ENCODE measurements at places on chromosomes 3 and 15.

GRCh38 chr3:34132069-34132692, 333.8 kb downstream of the PDCD6IP start:
- DNase-seq, result no peak

DNA sequence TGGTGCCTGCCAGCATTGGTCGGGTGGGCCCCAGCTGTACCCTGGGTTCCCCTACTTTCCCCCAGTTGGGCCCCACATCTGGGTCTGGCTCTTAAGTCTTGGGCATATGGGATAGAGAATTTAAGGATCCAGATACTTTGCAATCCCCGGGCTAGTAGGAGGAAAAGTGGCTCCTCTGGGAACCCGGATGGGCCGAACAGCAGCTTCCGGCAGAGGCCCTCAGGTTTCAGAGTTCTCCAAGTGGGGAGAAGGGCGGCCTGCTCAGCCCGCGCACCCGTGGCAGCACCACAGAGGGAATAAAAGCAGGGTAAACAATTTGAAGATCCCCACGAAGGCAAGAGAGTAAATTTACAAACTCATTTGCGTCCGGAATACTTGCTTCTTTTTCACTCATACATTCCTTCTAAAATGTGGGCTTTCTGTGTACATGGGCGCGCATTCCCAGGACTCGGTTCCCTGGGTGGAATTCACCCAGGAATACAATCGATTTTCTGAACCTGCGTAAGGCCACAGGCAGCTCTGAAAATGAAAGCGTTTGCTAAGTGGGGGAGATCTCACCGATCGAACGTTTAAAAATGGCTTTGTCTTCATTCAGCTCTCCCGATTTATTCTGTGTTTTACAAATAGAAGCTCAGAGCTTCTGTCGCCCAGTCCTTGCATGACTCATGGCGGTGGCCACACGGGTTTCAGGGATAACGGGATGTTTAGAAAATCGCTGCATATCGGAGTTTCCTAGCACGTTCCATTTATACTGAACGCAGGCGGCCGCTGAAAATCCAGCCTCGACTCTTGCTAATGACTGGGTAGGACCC, 74.0 kb upstream of the POLG start:
- no peak for DNase-seq

GRCh38 chr15:73924171-73924921, 1.9 kb upstream of the LOXL1 start:
- DNase-seq, result peak; percentile 26

DNA sequence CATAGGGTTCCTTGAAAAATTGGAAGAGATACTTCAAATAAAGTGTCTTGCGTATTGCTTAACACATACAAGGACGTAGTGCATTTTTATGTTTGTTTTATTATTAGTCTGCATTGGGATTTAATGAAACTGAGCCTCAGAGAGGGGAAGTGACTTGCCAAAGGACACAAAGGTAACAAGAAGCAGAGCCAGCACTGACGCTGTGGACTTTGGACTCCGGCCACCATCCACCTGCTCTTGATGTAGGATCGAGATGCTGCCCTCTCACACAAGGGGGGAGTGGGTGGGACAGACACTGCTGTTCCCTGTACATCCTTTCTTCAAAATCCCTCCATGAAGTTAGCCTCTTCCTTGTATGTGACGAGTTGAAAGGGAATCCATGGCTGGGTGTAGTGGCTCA, 435.4 kb upstream of the RGMA start:
- DNase-seq, result no peak

DNA sequence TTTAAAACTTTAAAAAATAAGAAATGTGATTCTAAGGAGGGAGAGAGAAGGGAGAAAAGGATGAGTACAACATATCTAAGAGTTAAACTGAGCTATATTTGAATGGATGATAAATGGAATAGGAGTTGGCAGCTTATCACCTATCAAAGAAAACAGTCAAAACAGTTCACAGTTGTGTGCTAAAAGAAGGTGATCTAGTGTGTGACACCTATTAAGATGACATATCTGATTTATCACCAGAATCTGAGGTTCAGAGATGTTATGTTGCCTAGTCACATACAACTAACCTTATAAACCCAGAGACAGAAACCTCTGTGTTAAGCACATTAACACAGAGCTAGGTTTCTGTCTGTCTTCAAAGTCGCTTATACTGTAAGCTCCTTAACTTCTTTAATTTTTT, 3.0 kb downstream of the ATP13A3 start:
- DNase-seq, result no peak

GRCh38 chr15:59017449-59017848, 30.0 kb downstream of the RNF111 start:
- no peak for DNase-seq

- no peak for DNase-seq
Observed at GRCh38 chr3:101861212-101861788, 12.0 kb downstream of the NFKBIZ start.

DNA sequence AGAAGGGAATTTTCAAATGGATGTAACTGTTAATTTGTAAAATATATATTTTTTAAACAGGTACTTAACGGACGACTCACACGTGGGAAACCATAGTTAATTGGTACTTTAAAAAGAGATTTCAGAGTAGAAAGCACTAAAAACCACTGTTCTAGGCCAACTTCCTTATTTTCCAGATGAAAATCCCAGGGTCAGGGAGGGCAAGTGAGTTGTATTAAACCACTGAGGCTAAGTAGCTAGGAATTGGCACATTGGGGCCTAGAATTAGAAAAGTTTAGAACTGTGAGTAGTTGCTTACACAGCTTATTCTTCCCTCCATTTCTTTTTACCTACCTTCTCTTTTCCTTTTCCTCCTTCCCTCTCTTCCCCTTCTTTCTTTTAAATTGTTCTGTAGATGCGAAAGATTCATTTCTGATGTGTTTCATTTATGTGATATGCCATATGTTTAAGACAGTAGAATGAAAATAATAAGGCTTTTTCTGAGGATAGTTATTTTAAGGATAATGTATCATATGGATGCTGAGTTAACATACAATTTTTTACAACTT, 4.1 kb upstream of the UTS2B start:
- no peak for DNase-seq

DNA sequence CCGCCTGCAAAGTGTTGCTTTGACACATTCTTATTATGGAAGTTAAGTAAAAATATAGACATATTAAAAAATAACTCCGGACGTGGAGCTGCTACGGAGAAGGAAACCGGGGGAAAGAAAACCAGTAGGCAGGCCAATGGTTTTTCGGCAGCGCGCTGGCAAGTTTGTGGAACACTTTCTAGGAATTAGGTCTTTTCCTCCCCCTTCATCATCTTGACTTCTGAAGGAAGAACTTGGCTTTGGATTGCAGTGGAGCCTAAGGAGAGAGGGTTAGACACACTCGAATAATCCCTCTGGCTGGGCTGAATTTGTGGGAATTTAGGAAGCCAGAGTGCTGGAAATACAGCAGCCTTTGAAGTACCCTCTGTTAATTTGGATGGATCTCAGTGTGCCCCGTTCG, 317 bp downstream of the ROBO2 start:
- no peak for DNase-seq

DNA sequence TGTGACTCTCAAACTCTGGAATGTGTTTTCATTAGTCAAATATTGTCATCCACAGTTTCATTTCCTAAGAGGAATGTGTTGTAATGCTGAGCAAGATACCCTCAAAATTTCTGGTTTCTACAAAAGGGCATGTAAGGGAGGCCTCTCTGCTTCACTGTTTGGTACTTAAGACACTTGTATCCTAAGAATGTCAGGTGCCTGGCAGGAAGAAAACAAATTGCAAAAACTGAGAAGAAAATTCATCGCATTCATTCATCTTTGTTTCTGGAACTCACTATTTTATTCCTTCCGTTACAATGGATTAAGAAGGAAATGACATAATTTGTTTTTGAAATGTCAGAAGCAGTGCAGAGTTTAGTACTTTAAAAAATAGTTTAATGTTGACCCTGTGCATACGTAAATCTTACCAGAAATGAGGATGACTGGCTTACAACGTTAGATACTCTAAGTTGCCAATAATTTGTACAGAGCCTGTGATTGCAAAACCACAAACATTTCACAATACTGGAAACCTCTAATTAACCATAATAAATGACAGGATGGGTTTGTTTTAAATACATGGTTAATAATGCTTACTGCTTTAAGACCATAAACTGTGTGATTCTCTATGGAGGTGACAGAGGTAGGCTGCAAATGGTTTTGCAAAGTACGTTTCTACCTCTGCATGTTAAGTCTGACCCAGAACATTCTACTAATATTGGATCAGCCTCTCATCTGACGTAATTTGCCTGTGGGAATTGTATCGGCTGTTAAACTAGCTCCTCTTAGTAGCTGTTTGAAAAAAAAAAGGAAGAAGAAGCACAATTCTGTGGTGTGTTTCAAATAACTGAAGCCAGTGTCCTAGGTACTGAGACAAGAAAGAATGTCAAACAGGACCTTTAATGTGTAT, 477.8 kb downstream of the RBMS3 start:
- no peak for DNase-seq

- no peak for DNase-seq
Observed at GRCh38 chr3:184626923-184627322, 65.3 kb downstream of the EPHB3 start.

DNA sequence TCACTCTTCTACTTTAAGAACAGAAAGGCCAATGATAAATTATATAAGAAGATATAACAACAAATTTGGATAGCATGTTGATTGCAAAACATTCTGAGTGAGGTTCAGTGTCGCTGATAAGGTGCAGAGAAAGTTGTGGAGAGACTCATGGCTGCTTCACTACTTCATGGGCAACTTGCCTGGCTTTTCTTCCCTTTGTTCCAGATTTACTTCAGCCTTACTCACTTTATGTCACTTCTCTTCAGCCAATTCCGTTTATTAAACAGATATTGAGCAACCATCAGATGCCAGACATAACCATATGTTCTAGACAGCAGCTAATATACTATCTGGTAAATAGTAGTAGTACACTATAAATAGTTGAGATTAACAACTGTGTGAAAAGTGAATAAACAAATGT, 150.0 kb upstream of the CHL1 start:
- no peak for DNase-seq

DNA sequence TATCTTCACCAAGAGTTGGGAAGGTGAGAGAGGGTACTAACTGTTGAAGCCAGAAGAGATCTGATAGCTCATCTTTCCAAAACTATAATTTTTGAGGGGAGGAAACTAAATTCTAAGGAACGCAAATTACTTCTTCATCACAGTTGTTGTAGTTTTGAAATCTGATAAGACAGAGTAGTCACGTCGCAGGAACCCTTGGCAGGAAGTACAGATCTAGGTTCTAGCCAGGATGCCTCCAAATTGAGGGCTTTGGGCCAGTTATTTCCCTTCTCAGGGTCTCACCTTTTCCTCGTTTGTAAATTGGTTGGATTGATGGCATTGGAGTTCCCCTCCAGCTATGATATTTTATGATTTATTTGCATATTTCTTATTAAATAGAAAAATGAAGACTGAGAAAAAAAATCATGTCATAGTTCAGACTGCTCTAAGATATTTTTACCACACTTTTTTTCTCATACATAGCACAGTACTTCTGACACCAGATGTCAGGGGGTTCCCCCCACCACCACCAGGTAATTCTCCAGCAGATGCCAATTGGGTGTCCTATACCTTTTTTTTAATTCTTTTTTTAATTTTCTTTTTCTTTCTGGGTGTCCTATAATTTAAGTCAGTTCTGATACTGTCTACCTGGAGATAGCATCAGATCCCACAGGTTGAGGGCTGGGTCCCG, 32.3 kb upstream of the APH1B start:
- DNase-seq, result no peak

DNA sequence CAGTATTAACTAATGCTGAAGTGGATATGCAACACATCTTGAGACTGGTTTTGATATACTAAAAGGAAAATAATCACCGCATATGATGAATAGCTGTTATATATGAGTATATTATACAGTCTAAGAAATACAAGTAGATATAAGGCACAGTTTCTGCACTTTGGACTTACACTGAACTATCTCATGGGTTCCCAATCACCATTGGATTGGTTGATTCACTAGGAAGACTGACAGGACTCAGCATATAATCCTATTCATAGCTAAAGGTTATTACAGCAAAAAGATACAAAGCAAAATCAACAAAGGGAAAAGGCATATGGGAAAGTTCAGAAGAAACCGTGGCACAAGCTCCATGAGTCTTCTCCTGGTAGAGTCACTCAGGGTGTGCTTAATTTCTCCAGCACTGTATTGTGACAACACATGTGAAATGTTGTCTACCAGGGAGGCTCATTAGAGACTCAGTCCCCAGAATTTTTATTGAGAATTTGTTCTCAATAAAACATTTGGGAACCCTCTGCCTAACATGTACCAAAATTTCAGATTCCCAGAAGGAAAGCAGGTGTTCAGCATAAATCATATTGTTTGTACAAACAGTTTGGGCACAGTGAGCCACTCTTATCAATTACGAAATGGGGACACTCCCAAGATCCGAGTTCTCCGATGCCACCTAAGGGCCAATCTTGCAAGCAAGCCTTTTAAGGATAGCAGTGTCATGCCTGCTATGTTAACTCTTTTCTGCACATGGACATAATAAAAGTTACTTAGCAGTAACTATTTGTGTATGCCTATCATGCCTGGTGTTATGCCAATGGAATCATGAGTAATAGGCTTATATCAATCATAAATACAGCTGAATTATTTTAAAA, 26.8 kb downstream of the CMC1 start:
- DNase-seq, result no peak

GRCh38 chr3:173711619-173712018, 314.1 kb downstream of the NLGN1 start:
- DNase-seq, result no peak

DNA sequence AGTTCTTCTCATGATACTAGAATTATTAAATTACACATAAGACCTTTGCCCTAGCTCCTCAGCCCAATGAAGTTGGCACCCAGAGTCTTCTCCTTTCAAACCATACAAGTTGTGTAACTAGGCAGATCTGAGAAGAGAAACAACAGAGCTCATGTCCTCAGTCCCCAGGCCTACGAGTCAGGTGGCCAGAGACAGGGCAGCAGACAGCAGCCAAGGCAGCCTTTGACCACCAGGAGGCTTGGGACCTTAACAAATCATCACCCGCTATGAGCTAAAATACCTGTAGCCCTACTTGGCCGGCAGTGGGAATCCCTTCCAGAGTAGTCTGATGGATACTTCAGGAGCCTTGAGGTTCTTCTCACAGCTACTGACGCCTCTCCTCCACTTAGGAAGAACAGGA, 18.3 kb downstream of the STIMATE start:
- no peak for DNase-seq

DNA sequence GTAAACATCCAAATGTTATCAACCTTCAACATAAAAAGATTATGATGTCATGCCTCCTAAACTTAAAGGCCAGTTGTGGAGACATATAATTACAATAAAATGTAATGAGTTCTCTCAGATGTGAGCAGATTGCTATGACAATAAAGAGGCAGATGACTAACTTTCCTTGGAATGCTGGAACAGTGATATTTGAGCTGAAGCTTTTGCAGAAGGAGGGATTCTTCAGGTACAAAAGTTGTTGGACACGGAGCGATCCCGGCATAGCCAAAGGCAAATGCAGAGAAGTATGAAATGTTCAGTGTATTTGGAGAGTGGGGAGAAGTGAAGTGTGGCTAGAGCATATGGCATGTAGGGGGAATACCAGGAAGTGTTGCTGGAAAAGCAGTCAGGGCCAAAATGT, 520.1 kb downstream of the FGF12 start:
- DNase-seq, result no peak
